ENCODE measurements at places on chromosomes 16 and 17. TPM values are rescaled to one million over a fixed set of nuclear protein-coding genes. Genes with fewer than 3 reads are reported as not detected.

The TANC2 gene
- total RNA-seq: 9.7 TPM

The AIPL1 gene
- total RNA-seq: not detected

The LGALS9 gene
- 19.4 TPM for total RNA-seq

The PYDC1 gene
- total RNA-seq: not detected
